ENCODE measurements at places on chromosomes 5 and 9.

DNA sequence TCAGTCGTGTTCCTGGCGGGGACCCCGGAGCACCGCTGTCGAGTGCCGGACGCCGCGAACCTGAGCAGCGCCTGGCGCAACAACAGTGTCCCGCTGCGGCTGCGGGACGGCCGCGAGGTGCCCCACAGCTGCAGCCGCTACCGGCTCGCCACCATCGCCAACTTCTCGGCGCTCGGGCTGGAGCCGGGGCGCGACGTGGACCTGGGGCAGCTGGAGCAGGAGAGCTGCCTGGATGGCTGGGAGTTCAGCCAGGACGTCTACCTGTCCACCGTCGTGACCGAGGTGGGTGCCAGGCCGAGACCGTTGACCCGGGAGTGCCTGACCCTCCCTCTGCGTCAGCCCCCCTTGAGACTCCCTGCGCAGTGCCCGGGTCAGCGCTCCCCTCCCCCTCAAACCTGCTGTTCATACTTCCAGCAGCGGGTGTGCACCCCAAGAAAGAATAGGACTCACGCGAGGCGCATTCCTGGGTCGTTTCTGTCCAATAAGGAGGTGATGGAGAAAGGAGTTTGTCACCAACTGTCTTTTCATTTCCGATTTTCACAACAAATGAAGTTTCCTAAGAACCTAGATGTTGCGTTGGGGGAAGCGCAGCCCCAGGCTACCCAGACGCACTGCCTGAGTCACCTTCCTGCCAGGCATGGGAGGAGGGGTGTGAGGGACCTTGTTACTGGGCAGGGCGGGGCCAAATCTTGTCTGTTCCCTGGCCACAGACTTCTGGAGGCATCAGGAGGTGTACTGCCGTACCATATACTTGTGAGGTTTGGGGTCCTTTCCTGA lies 722 bp downstream of the SLC22A4 start:
- no peak for DNase-seq

- no peak for DNase-seq
These were observed 218.6 kb downstream of the SREK1 start for GRCh38 chr5:66362687-66363086.

GRCh38 chr5:138533973-138534941 lies 8.8 kb downstream of the ETF1 start:
- no peak for DNase-seq

- no peak for DNase-seq
These were observed 133.9 kb downstream of the GIN1 start for GRCh38 chr5:102986074-102986473.

GRCh38 chr9:72315510-72316311 lies 49.3 kb downstream of the ZFAND5 start:
- DNase-seq: no peak

DNA sequence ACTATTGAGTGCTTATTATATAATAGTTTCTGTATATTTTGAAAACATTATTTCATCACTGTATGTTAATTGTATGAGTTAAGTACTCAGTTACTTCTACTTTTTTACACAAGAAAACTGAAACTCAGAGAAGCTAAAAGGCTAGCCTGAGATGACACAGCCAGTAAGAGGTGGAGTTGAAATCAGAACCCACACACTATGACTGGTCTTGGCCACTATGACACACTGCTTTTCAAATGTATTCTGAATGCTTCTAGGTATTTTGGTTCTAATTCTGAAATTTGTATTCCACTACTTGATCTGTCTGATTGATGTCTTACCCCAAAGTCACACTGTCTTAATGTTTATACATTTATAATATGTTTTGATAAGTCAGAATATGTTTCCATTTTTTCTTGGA lies 181.8 kb downstream of the ZDHHC21 start:
- DNase-seq: no peak

- no peak for DNase-seq
These were observed 22.4 kb upstream of the TRIM52 start for GRCh38 chr5:181283347-181283746.

- no peak for DNase-seq
These were observed 66.5 kb upstream of the SPIN1 start for GRCh38 chr9:88321764-88322163.

DNA sequence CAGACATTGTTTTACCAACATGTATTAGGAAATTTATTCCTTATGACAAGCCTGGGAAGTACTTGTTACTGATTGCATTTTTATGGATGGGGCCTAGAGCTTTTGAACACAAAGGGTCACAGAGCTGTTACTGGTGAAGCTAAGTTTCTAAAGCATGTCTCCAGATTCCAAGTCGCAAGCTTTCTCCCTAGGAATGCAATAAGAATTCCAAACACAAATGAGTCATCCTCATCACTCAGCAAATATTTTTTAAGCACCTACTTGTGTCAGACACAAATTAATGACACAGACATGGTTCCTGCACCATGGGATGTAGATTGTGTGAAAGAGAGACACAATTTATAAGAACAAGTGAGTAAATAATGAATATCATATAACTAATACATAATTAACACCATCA lies 11.0 kb upstream of the SH3RF2 start:
- DNase-seq: no peak

DNA sequence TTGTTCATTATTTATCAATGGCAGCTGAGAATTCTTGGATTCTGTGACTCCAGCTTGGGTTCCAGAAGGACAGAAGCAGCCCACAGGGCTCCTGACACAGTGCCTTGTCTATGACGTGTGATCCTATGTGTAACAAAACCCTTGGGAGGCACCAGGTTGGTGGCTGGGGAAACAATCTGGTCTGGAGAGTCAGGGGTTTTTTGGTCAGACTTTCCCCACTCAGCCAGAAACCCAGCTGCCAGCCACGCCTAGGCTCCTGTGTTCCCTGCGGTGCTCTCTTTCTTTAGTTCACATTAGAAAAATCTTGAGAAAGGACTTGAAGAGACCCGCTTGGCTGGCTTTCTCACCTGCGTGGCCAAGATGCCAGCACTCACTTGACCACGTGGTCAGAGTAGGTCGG lies 15.5 kb upstream of the ZBED3 start:
- no peak for DNase-seq

- DNase-seq: no peak
These were observed 57.6 kb downstream of the ANKRD55 start for GRCh38 chr5:56175488-56175887.

DNA sequence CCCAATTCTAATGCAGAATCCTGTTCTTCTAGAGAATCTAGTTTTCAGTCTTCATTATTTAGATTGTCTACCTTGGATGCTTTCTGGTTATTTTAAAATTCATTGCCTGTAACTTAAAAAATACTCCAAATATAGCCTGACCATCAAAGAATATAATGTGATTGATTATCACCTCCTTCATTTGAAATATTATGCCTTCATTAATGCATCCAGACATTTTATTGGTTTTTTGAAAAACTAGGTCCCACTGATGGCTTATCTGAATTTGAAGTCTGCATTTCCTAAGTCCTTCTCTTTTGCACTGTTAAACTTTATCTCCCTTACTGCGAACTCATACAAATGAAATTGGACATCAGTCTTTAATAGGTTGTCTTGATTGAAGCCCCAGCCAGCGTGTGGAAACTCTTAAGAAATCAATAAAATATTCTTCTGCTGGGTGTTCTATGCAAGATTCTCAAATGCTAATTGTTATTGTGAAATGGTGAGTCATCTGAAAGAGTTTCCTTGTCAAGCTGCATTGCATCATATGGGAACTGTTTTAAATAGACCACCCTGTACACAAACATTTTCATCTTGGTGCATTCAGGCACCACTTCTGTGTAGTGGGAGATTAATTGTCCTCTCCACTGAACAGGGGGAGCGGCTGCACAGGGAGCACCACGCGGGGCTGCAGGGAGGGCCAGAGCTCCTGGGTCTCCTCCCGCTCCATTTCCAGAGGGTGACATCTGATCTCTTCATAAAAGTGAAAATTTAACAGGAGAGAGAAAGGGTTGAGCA lies 92.3 kb upstream of the FANCC start:
- DNase-seq: no peak

DNA sequence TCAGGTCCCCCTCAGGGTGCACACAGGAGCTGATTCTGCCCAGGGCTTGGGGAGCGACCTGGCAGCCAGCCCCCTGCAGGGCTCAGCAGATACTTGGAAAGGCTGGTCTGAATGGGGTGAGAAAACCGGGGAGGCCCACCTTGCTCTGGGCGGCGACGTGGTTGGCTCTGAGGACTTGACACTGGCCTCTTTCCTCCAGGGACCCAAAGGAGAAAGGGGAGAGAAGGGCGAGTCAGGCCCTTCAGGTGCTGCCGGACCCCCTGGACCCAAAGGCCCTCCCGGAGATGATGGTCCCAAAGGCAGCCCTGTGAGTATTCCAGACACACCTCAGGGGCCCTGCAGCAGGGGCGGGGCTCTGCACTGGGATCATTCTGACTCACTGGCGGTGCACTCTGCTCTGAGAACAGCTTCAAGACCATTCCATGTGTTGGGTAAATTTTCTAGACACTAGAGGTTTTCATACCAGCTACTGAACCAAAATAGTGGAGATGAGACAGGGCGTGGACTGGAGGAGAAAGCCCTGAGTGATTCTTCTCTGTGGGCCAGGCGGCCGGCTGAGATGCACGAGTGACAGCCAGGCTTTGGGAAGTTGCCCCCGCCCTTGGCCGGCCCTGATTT lies 65.9 kb upstream of the FCN2 start:
- DNase-seq: no peak

- no peak for DNase-seq
These were observed 256.3 kb upstream of the C9orf72 start for GRCh38 chr9:27829621-27830020.

DNA sequence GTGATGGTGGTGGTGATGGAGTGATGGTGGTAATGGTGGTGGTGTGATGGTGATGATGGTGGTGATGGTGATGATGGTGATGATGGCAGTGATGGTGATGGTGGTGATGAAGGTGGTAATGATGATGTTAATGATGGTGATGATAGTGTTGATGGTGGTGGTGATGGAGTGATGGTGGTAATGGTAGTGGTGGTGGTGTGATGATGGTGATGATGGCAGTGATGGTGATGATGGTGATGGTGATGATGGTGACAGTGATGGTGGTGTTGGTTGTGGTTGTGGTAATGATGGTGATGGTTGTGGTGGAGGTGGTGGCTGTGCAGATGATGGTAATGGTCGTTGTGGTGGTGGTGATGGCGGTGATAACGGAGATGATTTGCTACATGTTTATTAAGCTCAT lies 7.3 kb downstream of the STKLD1 start:
- no peak for DNase-seq

DNA sequence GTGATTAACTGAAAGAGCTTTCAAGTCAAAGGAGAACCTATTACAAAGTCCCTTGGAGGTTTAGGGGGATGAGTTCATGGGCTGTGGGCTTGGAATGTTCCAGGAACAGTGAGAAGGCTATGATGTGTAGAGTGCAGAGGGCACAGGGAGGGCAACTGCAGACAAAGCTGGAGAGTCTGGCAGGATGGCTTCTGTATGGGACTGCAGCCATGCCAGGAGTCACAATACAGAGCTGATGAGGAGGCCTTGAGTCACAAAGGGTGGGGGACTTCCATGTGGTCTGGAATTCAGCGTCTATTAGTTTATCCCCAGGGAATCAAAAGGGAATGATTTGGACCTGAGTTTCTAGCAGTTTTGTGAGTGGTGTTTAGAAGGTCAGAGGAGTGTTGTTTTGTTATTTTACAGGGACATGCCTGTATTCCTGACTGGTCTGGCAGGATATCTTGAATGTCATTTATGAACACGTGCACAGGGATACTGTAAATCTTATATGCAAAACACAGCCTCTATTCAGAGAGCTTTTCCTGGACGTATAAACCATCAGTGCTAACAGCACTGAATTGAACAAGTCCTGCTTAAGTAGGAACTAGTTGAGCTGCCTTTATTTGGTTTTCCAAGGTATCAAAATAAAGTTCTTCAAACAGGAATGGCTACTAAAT lies 14.3 kb upstream of the TEK start:
- no peak for DNase-seq

- DNase-seq: no peak
These were observed 307.6 kb upstream of the TNC start for GRCh38 chr9:115425601-115426000.

DNA sequence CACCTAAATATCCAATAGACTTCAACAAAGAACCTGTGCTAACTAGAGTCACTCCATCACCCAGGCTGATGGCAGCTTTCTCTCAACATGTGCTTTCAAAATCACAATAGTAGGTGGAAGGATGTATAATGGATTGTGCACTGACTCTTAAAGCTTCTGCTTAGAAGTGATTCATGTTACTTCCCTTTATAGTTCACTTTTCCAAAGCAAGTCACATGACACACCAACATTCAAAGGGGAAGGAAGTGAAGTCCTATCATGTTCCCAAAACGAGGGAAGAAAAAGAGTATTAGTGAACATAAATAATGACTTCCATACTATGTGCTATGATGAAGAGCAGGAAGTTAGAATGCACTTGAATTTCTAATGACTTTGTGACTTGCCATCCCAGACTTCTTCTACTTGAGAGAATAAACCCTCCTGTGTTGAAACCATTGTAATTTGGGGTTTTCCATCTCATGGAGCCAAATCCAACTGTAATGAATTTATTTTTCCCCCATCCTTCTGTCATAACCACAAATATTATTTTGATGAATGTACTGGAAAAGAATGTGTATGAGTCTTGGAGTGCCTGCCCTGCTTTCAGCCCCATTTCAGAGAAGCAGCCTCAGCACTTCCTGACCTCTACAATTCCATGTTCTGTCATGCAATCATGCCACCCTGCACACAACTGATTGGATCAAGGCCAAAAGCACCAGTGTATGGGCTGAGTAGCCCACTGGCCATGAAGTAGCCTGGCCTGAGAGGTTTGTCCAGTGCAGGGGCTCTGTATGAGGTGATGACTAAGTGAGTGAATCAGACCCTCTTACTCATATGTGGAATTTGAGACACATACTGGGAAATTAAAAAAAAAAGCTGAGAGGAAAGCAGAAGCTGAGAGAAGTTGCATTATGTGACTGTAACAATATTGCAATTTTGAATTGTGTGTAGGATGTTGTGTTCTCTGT lies 525.9 kb upstream of the CLINT1 start:
- peak; percentile 28 for DNase-seq

DNA sequence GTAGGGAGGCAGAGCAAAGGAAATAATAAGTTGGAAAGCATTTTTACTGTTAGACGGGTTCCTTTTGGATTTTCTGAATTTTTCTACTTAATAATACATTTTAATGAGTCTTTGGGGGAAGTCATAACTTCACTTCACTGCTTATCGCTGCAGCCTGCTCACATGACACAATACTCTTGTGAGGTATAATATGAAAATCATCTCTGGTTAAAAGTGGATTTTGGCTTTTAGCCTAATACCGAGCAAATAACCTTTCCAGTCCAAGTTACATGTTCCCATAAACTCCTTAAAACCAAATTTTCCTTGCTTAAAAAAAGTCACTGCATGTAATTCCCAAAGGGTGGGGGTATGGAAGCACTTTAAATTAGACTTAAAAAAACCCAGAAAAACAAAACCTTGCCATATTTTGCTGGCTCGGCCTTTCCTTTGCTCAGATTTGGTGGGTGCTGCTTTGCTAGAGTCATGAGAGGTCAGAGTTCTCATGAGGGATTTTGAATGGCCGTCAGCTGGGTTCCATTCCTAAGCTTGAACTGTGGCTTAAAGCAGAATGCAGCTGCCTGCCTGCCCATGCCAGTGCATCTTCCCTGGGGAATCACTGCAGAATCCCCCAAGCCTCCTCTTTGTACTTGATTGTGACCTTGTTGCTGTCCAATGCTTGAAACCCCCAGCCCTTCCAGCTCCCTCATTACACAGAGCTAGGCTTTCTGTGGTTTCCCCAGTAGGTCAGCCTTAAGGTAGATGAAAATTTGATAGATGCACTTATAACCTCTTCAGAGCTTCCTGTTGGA lies 331.8 kb downstream of the KDM4C start:
- no peak for DNase-seq

- no peak for DNase-seq
These were observed 74.6 kb downstream of the UBAP1 start for GRCh38 chr9:34253460-34253837.
